ENCODE measurements at places on chromosomes 5 and 9. TPM values are rescaled to one million over a fixed set of nuclear protein-coding genes. Genes with fewer than 3 reads are reported as not detected.
A peak's percentile ranks its signal among the peaks of the same experiment; 100 is the strongest.

The QRFP gene
- total RNA-seq, result not detected

DNA sequence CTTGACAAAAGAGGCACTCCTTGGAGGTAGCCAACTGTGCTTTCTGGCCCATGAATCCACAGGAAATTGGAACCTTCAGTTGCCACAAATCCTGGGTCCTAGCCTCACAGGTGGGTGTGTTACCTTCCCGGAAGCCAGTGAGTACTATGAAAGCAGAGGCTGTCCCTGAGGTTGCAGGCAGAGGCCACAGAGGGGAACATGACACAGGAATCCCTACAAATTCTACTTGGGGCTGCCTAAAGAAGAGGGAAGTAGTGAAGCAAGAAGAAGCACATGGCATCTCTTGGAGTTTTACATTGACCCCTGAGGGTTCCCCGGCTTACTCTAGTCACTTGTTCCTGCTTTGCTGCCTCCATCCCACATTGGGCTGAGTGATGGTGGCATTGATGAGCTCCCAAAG is 2.6 kb downstream of the SLC22A5 start:
- H3K27me3 ChIP-seq, result no peaks in the 10 kb centered on the region
- no peak overlapping the region for H3K4me3 ChIP-seq
- H3K36me3 ChIP-seq, result no peaks in the 10 kb centered on the region
- H3K4me1 ChIP-seq, result peaks cover 39% of the 10 kb centered on the region

DNA sequence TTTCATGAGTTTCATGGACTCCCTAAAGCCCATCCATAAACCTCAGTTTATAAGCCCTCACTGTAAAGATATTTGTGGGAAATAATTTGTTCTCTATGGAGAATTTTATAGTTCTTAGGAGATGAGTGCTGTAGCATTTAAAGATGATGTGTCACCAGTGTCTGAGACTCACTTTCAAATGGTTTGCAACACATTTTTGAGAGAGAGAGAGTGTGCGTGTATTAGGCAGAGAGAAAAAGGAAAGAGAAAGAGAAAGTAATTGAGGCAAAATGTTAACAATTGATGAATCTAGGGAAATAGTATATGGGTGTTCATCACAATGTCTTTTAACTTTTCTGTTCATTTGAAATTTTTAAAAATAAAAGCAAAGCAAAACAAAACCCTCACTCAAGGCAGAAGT is 479.0 kb downstream of the ZSWIM6 start:
- no peak overlapping the region for H3K4me3 ChIP-seq
- no peak for DNase-seq
- peaks cover 16% of the 10 kb centered on the region for H3K27me3 ChIP-seq
- H3K27ac ChIP-seq, result no peak overlapping the region
- peaks cover 15% of the 10 kb centered on the region for H3K4me1 ChIP-seq

DNA sequence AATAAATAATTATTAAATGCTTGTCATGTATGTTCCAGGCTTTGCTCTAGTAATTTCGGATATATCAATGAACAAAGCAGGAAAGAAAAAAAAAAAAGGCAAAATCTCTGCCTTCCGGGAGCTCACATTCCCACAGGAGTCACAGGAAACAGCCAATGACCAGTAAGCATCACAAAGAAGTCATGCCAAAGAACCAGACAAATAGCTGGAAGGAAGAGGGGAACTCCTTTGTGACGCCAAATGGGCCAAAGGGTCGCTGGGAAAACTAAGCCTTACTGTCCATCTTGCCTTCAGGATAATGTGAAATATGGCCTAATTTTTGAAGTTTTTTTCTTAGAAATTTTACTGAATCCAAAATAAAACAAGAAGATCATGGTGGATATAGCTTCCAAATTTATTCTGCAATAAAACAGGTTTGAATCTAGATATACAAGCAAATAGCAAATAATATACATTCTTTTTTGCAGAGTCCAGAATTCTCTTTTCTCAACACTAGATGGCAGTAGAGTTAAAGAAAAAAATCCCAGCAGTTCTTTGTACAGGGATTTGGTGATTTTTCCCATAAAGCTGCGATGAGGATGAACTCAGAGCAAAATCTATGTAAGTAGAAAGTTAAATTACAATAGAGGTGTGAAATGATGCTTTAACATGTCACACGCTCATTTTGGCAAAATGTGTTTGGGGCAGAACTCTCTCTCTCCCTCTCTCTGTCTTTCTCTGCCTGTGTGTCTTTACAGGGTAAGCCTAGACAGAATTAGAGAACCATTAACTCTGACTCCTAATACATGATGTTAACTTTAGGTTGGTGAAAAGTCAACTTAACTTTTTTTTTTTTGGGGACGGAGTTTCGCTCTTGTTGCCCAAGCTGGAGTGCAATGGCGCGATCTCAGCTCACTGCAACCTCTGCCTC is 60.0 kb upstream of the TUT7 start:
- H3K27ac ChIP-seq, result no peak overlapping the region
- no peak for DNase-seq
- H3K27me3 ChIP-seq, result no peaks in the 10 kb centered on the region
- H3K36me3 ChIP-seq, result no peaks in the 10 kb centered on the region
- H3K4me1 ChIP-seq, result peaks cover 1% of the 10 kb centered on the region
- no peak overlapping the region for H3K4me3 ChIP-seq

DNA sequence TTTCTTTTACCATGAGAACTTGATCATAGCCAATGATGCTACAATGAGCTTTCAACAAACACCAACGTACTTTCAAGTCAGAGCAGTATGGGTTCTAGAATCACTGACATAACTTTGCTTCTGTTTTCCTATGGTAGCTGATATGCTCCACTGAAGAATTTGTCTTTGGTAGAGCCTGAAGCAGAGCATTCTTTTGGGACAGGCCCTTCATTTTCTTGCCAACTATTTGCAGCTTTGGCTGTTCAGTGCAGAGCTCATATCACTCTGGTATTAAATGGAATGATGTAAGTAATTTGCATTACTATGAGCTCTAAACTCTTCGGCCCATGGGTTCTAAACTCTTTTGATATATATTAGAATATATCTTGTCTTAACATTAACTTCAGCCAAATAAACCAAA is 51.8 kb upstream of the APC start:
- H3K27me3 ChIP-seq, result no peaks in the 10 kb centered on the region
- no peak for DNase-seq
- no peaks in the 10 kb centered on the region for H3K36me3 ChIP-seq
- H3K4me1 ChIP-seq, result peaks cover 66% of the 10 kb centered on the region
- H3K27ac ChIP-seq, result no peak overlapping the region
- H3K4me3 ChIP-seq, result no peak overlapping the region

- DNase-seq, result no peak
- peaks cover 2% of the 10 kb centered on the region for H3K36me3 ChIP-seq
- no peak overlapping the region for H3K4me3 ChIP-seq
These were observed 597.0 kb downstream of the PSAT1 start for GRCh38 chr9:78893774-78894401.

- H3K4me1 ChIP-seq, result peaks cover 25% of the 10 kb centered on the region
- peak overlapping the region; percentile 96 for H3K4me3 ChIP-seq
- DNase-seq, result no peak
- no peaks in the 10 kb centered on the region for H3K27me3 ChIP-seq
- peak overlapping the region; percentile 99 for H3K27ac ChIP-seq
These were observed 464 bp downstream of the GDF9 start for GRCh38 chr5:132865668-132866341.

The SLCO6A1 gene
- 6.2 TPM for total RNA-seq

- H3K27me3 ChIP-seq, result peaks cover 77% of the 10 kb centered on the region
- DNase-seq, result no peak
- no peak overlapping the region for H3K4me3 ChIP-seq
- H3K27ac ChIP-seq, result no peak overlapping the region
These were observed 136.8 kb upstream of the LPCAT1 start for GRCh38 chr5:1660511-1660910.

- no peaks in the 10 kb centered on the region for H3K36me3 ChIP-seq
- H3K27ac ChIP-seq, result no peak overlapping the region
- no peaks in the 10 kb centered on the region for H3K27me3 ChIP-seq
- no peak overlapping the region for H3K4me3 ChIP-seq
- H3K4me1 ChIP-seq, result peaks cover 4% of the 10 kb centered on the region
- no peak for DNase-seq
These were observed 16.4 kb downstream of the PPP3R2 start for GRCh38 chr9:101578378-101578777.

DNA sequence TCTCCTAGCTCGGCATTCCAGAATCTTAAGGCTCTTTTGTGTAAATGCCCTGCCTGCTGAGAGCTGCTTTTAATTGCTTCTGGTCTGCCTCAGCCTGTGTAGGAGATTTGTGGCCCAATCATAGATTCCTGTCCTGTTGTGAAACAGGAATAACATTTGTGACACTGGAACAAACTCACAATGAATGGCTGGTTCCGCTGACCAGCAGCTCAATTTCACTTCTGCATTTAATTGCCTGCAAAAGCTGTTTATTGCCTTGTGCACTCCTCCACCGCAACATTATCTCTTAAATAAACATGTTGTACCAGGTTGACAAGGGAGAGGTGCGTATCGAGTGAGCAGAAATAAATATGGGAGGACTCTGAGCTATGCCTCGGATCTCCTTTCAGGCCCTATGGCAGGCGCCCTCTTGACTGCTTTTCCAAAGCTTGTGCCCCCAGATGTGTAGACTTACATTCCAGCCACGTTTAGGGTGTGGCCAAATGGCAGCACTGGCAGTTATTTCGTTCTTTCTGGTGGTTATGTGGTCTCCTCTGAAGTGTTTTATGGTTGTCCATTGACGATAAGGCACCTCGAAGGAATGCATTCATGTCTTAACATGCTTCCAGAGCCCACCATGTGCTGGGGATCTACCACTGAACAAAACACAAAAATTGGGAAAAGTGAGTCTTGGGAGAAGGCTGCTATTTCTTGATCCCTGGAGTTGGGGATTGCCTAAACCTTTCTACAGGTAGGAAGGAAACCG is 58.1 kb downstream of the DMRT1 start:
- peaks cover 35% of the 10 kb centered on the region for H3K4me1 ChIP-seq
- no peak overlapping the region for H3K4me3 ChIP-seq
- peaks cover 22% of the 10 kb centered on the region for H3K27me3 ChIP-seq
- DNase-seq, result no peak
- H3K36me3 ChIP-seq, result no peaks in the 10 kb centered on the region
- peak overlapping the region; percentile 15 for H3K27ac ChIP-seq

DNA sequence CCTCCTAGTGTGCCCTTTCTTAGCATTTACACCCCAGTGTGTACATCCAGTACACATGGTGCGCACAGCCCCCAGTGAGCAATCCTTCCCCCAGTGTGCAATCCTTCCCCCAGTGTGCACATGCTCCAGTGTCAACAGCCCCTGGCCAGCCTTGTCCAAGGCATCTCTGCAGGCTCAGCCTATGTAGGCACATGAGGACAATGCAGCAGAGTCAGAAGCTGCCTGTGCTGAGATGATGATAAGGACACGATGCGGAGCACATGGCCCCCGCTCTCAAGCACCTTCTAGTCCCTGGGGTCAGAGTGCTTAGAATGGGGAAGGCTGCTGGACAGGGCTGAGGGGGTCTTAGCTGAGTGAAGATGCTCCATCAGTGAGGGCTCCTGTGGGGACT is 69.8 kb downstream of the GADD45G start:
- no peak overlapping the region for H3K4me3 ChIP-seq
- peaks cover 27% of the 10 kb centered on the region for H3K4me1 ChIP-seq
- H3K27me3 ChIP-seq, result no peaks in the 10 kb centered on the region
- no peak overlapping the region for H3K27ac ChIP-seq
- DNase-seq, result no peak

GRCh38 chr9:132040808-132041207 is 38.9 kb downstream of the MED27 start:
- peaks cover 22% of the 10 kb centered on the region for H3K4me1 ChIP-seq
- DNase-seq, result no peak
- no peaks in the 10 kb centered on the region for H3K27me3 ChIP-seq
- no peak overlapping the region for H3K27ac ChIP-seq
- H3K4me3 ChIP-seq, result no peak overlapping the region

GRCh38 chr9:106755736-106756135 is 107.2 kb upstream of the ZNF462 start:
- H3K27ac ChIP-seq, result peak overlapping the region; percentile 57
- no peak for DNase-seq
- no peaks in the 10 kb centered on the region for H3K36me3 ChIP-seq
- no peaks in the 10 kb centered on the region for H3K27me3 ChIP-seq

DNA sequence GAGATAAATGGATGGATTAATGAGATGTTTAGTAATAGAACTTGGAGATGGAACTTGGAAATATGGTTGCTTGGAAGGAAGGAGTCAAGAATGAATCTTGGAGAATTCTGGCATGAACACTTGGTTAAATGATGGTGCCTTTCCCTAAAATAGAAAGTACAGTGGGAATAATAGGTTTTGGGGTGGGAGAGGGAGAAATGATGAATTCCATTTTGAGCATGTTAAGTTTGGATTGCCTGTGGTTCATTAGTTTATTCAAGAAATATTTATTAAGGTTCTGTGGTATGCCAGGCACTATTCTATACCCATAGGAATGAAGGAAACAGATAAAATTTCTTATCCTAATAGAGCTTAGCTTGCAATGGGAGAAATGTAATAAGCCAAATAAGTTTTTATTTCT is 58.4 kb downstream of the PBX3 start:
- no peak overlapping the region for H3K4me3 ChIP-seq
- no peak overlapping the region for H3K27ac ChIP-seq
- no peak for DNase-seq
- no peaks in the 10 kb centered on the region for H3K4me1 ChIP-seq
- H3K27me3 ChIP-seq, result no peaks in the 10 kb centered on the region

- no peak overlapping the region for H3K27ac ChIP-seq
- no peak for DNase-seq
- no peaks in the 10 kb centered on the region for H3K27me3 ChIP-seq
- H3K4me3 ChIP-seq, result no peak overlapping the region
- peaks cover 5% of the 10 kb centered on the region for H3K4me1 ChIP-seq
These were observed 36.5 kb downstream of the PPIC start for GRCh38 chr5:122999947-123000563.

The PALM2AKAP2 gene
- total RNA-seq, result 39.7 TPM

- no peak for DNase-seq
- no peaks in the 10 kb centered on the region for H3K4me1 ChIP-seq
- no peaks in the 10 kb centered on the region for H3K36me3 ChIP-seq
- no peak overlapping the region for H3K4me3 ChIP-seq
- H3K27ac ChIP-seq, result no peak overlapping the region
These were observed 170.6 kb upstream of the MRPS30 start for GRCh38 chr5:44637916-44638869.

The LECT2 gene
- total RNA-seq, result not detected

- H3K36me3 ChIP-seq, result peaks cover 3% of the 10 kb centered on the region
- H3K27me3 ChIP-seq, result no peaks in the 10 kb centered on the region
- H3K4me1 ChIP-seq, result peaks cover 3% of the 10 kb centered on the region
- no peak overlapping the region for H3K4me3 ChIP-seq
- no peak for DNase-seq
- peak overlapping the region; percentile 4 for H3K27ac ChIP-seq
These were observed 7.7 kb downstream of the FBXO38 start for GRCh38 chr5:148391422-148391821.

GRCh38 chr5:143889986-143890385 is 78.0 kb downstream of the HMHB1 start:
- DNase-seq, result no peak
- H3K4me3 ChIP-seq, result no peak overlapping the region
- peaks cover 50% of the 10 kb centered on the region for H3K4me1 ChIP-seq
- H3K36me3 ChIP-seq, result no peaks in the 10 kb centered on the region
- H3K27ac ChIP-seq, result peak overlapping the region; percentile 54

GRCh38 chr5:172765766-172766286 is 5.2 kb downstream of the DUSP1 start:
- peak overlapping the region; percentile 98 for H3K27ac ChIP-seq
- H3K27me3 ChIP-seq, result no peaks in the 10 kb centered on the region
- no peak for DNase-seq
- H3K4me3 ChIP-seq, result peak overlapping the region; percentile 67

The CARTPT gene
- not detected for total RNA-seq

The RUFY1 gene
- 51.5 TPM for total RNA-seq

GRCh38 chr5:124980163-124980941 is 233.9 kb upstream of the ZNF608 start:
- peaks cover 4% of the 10 kb centered on the region for H3K27me3 ChIP-seq
- H3K27ac ChIP-seq, result peak overlapping the region; percentile 87
- H3K4me3 ChIP-seq, result no peak overlapping the region
- H3K4me1 ChIP-seq, result peaks cover 38% of the 10 kb centered on the region
- H3K36me3 ChIP-seq, result peaks cover 8% of the 10 kb centered on the region
